ENCODE measurements at places on chromosomes 2 and 18.
A peak's percentile ranks its signal among the peaks of the same experiment; 100 is the strongest.

GRCh38 chr2:162379719-162380580 lies 36.0 kb downstream of the GCA start:
- DNase-seq = no peak

DNA sequence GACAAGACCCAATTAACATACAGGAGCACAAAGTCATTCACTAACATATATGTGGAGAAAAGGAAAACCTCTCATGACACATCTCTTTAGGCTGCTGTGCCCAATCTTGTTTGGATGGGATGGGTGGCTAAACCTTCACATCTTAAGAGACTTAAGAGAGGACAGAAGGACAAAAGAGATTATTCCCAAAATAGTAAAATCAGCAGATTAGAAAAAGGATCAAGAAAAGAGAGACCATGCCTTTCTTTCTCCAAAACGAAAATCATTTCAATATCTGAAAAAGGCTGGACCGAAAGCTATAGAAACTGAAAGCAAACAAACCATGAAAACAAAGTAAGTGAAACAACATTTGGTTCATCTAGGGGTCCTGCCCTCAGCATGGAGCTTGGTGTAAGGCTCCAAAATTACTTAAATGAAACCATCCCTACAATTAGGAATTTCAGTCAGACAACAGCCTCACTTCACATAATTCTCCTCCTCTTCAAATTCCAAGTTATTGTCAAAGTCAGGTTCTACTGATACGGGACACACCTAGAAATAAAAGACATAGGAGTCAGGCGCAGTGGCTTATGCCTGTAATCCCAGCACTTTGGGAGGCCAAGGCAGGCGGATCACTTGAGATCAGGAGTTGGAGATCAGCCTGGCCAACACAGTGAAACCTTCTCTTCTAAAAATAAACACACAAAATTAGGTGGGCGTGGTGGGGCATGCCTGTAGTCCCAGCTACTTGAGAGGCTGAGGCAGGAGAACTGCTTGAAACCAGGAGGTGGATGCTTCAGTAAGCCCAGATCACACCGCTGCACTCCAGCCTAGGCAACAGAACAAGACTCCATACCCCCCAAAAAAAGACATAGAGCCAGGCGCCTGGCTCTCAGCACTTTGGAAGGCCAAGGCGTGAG lies 5.2 kb downstream of the STARD7 start:
- DNase-seq = no peak

DNA sequence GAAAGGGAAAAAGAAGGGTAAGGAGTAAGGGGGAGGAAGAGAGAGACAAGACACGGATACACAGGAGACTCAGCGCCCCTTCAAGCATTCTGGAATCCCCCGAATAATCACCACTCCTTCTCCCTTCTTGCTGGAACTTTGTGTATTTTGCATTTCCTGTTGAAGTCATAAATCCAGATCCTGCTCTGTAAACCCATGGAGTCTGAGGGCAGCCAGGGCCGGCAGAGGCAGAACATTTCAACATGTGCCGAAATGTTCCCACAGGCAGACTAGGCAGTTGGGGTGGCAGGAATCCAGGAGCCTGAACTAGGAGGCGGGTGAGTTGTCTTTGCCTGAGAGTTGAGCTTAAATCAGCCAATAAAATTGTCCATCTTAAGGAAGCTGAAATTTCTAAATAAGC lies 193.1 kb downstream of the SH3RF3 start:
- no peak for DNase-seq

GRCh38 chr2:236262238-236262637 lies 2.0 kb downstream of the ASB18 start:
- DNase-seq = no peak

DNA sequence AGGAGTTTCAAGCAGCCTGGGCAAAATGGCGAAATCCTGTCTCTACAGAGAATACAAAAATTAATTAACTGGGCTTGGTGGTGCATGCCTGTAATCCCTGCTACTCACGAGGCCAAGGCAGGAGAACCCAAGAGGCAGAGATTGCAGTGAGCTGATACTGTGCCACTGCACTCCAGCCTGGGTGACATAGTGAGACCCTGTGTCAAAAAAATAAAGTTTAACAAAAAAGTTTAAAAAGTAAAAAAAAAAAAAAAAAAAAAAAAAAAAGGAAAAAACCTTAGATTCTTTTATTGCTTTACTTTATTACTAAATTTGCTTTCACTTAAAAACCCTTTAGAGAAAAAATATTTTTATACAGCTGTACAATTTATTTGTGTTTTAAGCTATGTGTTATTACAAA lies 10.7 kb downstream of the CREB1 start:
- no peak for DNase-seq

GRCh38 chr2:101748000-101748399 lies 50.5 kb downstream of the MAP4K4 start:
- no peak for DNase-seq

- no peak for DNase-seq
These were observed 208.2 kb upstream of the CHAC2 start for GRCh38 chr2:53559302-53559966.

DNA sequence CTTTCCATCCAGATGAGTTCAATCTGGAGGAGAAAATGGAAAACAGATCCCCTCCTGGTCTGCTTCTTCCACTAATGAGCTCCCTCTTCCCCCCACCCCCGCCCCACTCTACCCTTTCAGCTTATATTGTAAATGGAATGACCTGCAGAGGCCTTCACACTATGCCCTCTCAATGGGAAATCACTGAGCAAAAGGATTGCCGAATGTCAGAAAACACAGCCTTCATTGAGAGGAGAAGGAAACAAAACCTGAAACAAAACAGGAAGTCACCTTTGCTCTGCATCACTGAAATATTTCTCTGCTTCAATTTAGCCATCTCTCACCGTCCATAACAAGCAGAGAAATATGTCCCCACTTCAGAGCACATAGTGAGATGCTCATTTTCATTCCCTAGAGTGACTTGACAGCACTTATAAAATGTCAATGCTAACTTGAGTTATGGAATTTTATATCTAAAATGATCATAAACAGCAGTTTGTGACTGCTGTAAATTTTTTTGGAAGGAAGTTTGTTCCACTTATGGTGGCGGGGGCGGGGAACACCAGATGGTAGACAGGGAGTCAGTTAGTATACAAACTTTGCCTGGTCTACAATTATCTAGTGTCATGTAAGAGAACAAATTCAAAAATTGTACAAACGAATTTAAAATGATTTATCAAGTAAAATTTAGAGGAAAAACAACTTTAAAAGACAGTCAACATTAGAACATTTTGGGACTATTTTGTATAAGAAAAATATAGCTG lies 1.8 kb upstream of the FRZB start:
- DNase-seq = no peak

GRCh38 chr2:40611196-40611595 lies 159.3 kb upstream of the SLC8A1 start:
- DNase-seq = no peak

GRCh38 chr2:38265461-38265860 lies 111.6 kb downstream of the ATL2 start:
- no peak for DNase-seq

DNA sequence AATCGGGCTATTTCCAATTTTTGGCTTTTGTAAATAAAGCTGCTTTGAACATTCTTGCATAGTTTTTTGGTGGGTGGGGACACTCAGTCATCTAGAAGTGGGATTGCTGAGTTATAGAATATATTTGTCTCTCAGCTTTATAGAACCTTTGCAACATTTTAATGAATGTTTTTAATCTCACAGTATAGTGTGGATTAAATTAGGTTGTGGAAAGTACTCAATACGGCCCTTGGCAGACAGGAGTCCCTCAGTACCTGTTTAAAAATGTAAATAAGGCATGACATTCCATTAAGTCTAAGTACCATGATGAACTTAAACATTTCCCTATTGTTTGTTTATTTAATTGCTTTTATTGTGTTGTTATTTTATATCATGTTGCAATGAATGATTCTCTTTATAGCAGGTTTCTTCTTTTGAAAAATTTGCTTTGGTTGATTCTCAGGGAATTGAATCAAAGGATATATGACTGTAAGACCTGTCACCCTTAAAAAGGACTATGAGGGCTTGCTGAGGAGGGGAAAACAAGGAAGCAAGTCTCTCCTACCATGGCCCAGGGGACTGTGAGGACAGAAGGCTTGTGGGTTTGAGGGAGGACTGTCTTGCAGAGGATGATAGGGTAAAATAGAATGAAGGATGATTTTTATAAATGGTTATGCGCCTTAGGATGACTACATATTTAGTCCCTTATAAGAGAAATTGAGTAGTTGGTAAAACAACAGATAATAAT lies 165.1 kb downstream of the RPIA start:
- no peak for DNase-seq

DNA sequence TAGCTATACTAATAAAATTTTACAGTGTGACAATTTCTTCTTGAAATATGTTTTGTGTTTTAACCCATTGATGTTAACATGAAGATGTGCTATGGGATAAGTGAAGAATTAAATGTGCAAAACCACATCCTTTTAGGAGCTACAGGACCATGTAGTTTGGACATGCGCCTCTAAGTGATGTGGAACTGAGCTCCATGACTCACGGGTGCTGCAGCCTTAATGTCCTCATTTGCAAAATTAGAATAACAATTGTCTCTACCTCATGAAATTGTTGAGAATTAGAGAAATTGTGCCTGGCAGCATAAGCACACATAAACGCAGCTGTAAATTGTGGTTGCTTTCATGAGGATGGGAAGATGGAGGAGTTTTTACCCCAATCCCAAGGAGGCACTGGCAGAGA lies 31.6 kb upstream of the TPO start:
- no peak for DNase-seq

DNA sequence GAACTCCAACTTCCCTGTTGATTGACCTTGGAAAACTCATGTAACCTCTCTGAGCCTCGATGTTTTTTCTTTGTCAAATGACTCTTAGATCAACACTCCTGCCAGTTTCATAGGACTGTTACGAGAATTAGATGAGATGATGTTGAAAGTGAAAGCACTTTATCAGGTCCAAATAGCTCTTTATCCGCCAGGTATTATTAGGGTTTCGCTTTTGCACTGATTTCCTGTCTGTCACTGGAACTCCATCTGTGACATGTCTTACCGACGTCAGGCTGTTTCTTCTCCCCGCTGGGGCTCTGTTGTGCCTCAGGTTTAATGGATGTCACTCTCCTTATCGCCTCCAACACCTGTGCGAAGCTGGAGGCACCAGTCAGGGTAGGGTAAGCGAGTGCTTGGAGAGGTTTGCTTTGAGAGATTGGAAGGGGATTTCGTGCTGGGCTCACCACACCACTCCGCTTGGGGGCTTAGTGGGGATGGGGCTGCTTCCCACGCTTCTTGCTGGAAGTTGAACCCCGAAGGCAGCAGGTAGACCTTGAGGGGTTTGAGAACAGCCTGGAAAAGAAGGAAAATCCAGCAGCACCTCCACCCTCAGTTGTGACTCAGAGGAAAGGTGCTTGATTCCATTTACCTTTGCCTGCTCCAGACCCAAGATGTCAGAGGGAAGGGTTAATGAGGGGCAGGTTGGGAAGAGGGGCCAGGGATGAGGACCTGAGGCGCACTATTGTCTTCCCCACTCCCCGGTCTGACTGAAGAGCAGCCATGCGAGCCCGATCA lies 4.3 kb downstream of the GAD1 start:
- DNase-seq = no peak

- no peak for DNase-seq
These were observed 23.4 kb upstream of the SNED1 start for GRCh38 chr2:240974771-240975572.

GRCh38 chr2:51031021-51031780 lies 731 bp downstream of the NRXN1 start:
- DNase-seq = no peak

GRCh38 chr2:122031544-122032263 lies 276.3 kb downstream of the TSN start:
- no peak for DNase-seq

DNA sequence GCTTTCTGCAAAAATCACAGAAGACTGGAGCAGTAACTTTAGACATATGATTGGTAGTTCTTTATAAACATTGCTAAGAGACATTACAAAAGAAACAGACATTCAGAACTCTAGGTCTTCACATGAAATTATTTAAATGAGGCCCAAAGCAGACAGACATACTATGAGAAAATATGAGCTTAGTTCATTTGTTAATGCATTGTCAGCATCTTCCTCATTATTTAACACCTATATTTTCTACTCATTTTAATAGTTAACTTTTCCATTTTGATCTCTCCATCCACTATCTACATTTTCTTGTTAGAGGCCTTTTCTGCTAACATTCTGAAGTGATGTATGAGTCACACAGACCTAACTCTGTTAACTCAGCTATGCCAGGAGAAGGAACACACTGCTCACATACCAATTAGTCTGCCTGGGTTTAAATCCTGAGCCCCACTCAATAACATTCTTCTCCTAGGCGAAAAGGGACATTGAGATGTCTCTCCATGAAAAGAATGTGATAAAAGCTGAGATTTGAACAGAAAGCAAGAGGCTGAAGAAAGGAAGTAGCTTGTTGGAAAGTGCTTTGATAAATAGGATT lies 400.3 kb upstream of the PKDCC start:
- DNase-seq = no peak

- peak; percentile 57 for DNase-seq
These were observed 62.2 kb downstream of the ADNP2 start for GRCh38 chr18:80171054-80171872.

DNA sequence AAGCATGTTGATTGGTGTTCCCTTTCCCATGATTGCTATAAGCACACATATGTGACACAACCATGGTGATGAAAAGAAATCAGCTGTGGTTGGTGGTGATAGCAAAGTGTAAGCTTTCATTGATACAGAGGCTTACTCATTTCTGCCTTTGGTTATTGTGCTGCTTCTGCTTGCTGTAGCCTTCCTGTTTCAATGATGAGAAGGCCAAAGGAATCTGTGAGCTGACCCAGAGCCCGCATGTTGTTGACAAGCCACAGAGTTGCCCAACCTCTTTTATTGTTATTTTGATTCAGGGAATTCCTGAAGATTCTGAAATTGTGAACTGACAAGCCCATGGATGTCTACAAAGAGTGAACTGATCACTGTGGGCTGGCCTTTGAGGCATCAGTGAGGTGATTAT lies 164.4 kb downstream of the TMEFF2 start:
- DNase-seq = no peak

- no peak for DNase-seq
These were observed 123.8 kb downstream of the ERBB4 start for GRCh38 chr2:212414767-212415211.

- DNase-seq = no peak
These were observed 79.1 kb downstream of the TWIST2 start for GRCh38 chr2:238926761-238927611.

DNA sequence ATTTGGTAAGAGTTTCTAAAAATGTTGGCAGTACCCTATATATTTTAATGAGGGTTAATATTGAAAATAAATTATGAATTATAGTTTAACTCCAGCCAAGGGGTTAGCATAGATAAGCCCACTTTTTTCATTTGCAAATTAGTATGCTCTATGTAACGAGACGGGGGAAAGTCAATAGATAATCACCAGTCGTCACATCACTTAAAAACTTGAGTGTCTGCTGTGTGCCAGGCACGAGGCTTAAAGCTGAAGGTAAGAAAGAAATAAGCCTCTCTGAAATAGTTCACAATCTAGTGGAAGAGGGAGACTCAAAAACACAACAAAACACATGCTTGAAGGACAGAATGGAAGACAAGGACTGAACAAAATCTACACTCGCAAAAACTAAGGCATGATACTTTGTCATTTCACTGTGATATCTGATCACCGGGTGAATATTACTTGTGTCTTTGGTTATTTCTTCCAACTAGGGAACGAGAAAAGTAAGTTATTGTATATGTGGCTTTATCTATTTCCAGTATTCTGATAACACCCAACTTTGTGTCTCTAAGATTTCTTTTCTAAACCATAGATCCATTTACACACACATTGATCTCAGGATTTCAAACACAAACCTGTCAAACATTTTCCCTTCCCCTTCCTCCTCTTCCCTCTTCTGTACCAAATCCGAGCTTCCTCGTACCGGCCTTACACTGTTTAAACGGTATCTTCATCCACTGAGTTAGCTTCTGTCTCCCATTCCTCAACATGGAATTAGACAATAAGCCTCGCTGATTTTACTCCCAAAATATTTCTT lies 199.1 kb downstream of the PIEZO2 start:
- DNase-seq = no peak

Measured in stimulated activated CD8-positive, alpha-beta memory T cell treated with anti-CD3 and anti-CD28 coated beads, Interleukin-2, amount 100 ng/mL, for 48 hours (primary cell).